ENCODE measurements at places on chromosomes 13 and 19. TPM values are rescaled to one million over a fixed set of nuclear protein-coding genes. Genes with fewer than 3 reads are reported as not detected.

Gene FUT1
- 5.2 TPM for total RNA-seq

Gene ZIC5
- total RNA-seq, result not detected

Gene DAND5
- total RNA-seq, result 0.20 TPM

Gene KIR2DL4
- total RNA-seq, result not detected

Gene SHISA7
- not detected for total RNA-seq

Gene CGB8
- total RNA-seq, result not detected

Gene PRODH2
- not detected for total RNA-seq

Gene CARM1
- total RNA-seq, result 70.8 TPM

Gene USHBP1
- 19.4 TPM for total RNA-seq

Gene FLT1
- 178 TPM for total RNA-seq

Gene FFAR2
- not detected for total RNA-seq

Gene SPRED3
- total RNA-seq, result 15.7 TPM

Gene GRK1
- total RNA-seq, result not detected

Data from endothelial cell of umbilical vein (primary cell).